Right cardiac atrium (tissue), 5 donors: ENCODE measurements at places on chromosomes 16 and 17.
A peak's percentile ranks its signal among the peaks of the same experiment; 100 is the strongest.

GRCh38 chr17:75876190-75876937 lies 2.0 kb downstream of the TRIM47 start:
- DNase-seq, result no peak

DNA sequence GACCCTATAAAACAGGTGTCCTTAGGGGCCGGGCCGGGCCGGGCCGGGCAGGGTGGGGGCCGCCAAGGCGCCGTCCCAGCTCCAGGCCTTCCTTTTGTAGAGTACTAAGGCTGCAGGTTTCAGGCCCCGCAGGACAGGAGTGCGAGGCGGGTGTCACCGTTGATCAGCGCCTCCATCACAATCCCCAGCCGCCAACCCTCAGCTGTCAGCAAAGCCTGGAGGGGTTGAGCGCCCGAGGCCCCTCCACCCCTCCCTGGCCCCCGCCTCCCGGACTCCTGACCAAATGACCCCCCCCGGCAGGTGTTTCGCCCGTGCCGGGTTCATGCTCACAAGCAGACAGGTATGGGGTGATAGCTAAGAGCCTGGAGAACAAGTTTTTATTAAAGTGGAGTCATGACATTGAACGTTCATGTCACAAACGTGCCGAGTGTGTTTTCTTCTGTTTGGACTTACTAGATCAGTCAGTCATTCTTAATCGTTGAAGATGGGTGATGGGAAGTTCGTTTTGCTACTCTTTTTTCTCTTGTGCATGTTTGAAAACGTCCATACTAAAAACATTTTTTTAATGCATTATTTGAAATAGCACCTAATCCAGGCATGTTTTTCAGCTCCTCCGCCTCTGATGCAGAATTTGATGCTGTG lies 534 bp downstream of the ARL2BP start:
- DNase-seq, result no peak

GRCh38 chr16:4293181-4293716 lies 20.4 kb upstream of the TFAP4 start:
- no peak for DNase-seq

- DNase-seq, result peak; percentile 60
These were observed 1.1 kb downstream of the MT2A start for GRCh38 chr16:56609463-56609921.

DNA sequence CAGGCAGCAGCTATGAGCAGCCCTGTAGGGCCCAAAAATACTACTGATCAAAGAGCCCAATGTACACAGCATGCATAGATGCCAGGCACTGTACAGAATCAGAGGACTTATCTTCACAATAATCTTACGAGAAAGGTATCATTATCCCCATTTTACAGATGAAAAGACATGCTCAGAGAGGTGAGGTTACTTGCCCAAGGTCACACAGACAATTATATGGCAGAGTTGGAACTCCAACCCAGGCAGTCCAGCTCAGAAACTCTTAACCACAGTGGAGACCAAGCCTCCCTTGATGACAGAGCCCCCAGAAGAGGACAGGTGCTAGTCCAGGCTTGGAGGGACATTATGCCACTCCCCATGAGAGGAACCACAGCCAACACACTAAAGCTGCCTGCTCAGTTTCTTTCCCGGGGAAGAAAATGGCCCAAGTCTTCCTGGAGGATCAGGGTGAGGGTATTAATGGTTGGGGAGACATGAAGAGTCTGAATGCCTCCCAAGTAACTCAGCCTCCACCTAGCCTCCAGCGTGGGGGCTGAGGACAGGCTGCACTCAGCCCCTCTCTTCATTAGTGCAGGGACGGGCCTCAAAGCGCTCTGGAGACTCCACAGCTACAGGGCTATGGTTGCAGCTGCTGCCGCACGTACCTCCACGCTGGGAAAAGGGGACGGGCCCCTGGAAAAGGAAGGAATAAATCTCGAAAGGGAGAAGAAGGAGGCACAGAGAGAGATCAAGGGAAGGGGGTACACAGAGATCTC lies 826 bp downstream of the UNC119 start:
- no peak for DNase-seq
